ENCODE measurements at places on chromosomes 3 and 15.
A peak's percentile ranks its signal among the peaks of the same experiment; 100 is the strongest.

GRCh38 chr3:48367201-48367600 is 4.8 kb upstream of the FBXW12 start:
- DNase-seq, result no peak

DNA sequence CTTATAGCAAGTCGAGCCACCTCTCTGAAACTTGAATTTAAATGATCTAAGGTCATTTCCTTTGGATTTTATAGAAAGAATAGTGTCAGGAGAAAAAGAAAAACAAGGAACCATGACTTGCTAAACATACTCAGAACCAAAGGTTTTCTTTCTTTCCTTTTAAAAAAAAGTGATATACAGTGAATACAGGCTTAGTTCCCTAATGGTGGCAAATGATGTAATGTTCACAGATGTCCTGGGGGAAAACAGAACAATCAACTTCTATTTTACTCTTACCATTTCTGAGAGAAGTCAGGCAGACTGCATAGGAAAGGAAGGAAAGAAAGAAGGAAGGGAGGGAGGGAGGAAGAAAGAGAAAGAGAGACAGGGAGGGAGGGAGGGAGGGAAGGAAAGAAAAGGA is 56.5 kb downstream of the ST6GAL1 start:
- no peak for DNase-seq

DNA sequence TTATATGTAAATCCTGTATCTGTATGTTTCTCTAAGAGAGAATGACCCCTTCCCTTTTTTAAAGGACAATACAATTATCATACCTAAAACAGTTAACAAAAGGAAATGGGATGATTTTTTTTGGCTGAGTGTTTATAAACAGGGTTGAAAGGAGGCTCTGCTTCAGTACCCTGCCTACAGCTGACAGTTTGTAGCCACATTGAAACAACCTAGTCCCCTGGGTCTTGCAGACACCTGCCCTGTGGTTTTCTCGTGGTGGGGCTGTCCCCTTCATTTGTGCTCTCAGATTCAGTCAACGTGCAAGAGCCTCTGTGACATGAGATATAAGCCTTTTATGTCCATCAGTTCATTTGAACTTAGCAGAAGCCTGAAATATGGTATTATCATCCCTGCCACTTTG is 2.3 kb upstream of the HMCES start:
- peak; percentile 36 for DNase-seq

- DNase-seq, result no peak
Measured at GRCh38 chr3:113174304-113174703, 37.1 kb upstream of the BOC start.

DNA sequence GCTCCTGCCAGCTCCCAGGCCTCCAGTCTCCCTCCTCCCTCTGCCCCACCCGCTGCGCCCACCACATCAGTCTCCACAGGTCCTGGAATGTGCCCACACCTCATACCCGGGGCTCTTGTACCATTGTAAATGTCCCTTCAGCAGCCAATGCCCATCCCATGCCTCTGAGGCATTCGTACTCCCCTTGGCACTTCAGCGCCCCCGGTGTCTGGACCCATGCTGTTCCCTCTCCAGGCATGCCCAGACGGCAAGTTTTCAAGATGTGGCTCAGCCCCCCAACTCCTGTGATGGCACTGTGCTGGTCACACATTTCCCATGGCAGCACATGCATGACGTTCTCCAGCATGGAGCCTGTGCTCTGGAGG is 13.3 kb downstream of the PLXND1 start:
- DNase-seq, result no peak

GRCh38 chr3:58005669-58006068 is 2.6 kb upstream of the FLNB start:
- no peak for DNase-seq

- DNase-seq, result no peak
Measured at GRCh38 chr3:81393251-81393650, 368.2 kb downstream of the GBE1 start.

GRCh38 chr15:62649793-62650420 is 392.6 kb upstream of the TPM1 start:
- no peak for DNase-seq

- no peak for DNase-seq
Measured at GRCh38 chr3:187507905-187508304, 139.7 kb downstream of the RTP4 start.

DNA sequence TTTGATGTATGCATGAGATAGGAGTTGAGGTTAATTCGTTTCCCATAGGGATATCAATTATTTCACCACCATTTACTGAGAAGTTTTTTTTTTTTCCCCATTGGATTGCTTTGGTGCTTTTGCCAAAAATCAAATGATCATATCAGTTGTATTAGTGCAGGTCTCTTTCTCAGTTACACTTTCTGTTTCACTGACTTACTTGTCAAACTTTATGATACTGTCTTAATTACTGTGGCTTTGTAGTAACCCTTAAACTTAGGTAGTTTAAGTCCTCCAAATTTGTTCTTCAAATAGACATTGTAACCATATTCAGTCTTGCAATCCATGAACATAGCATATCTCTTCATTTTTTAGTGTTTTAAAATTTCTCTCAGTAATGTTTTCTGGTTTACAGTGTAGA is 259.9 kb upstream of the SLCO3A1 start:
- no peak for DNase-seq

DNA sequence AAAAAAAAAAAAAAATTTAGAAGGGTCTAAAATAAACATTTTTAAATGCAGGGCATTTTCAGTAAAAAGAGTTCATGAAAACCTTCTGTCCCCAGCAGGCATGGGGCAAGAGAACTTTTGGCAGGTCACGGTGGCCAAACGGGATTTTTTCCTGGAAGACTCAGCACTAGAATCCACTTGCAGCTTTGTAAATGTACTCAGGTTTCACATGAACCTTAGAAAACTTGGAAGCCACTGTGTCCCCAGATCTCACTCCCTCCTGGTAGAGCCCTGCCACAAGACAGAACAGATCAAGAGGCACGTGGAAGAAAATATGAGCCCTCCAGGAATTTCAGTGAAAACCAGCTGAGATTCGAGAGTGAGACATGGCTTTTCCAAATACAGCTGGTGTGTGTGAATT is 2.1 kb upstream of the GNB5 start:
- no peak for DNase-seq

DNA sequence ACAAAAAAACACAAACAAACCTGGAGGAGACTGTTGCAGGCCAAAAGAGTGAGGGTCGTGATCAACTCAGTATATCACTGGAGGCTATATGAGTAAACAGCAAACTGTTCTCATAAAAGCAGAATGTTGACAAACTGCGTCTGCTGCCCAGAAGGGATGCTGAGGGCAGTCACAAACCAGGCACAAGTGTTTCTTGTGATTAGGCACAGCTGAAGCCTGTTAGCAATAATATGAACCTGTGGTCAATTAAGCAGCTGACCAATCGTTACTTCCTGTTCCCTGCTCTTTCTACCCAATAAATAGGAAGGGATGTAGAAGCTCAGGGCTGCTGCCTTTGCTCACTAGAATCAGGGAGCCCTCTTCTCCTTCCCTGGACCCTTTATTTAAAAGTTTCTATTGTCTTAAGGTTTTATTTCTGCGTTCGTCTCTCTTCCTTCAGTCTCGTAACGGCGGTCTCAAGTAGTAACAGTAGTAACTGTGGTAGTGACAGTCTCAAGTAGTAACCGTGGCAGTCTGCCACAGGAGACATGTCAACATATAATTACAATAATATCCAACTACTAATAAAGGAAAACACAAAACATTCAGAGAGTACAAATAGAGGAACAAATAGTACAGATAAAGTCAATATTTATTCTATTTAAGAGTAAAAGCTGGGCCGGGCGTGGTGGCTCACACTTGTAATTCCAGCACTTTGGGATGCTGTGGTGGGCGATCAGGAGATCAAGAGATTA is 698.4 kb upstream of the CCDC54 start:
- DNase-seq, result no peak

- no peak for DNase-seq
Measured at GRCh38 chr3:142778541-142778940, 54.7 kb downstream of the TRPC1 start.

GRCh38 chr3:16911916-16912315 is 27.2 kb downstream of the PLCL2 start:
- DNase-seq, result no peak

DNA sequence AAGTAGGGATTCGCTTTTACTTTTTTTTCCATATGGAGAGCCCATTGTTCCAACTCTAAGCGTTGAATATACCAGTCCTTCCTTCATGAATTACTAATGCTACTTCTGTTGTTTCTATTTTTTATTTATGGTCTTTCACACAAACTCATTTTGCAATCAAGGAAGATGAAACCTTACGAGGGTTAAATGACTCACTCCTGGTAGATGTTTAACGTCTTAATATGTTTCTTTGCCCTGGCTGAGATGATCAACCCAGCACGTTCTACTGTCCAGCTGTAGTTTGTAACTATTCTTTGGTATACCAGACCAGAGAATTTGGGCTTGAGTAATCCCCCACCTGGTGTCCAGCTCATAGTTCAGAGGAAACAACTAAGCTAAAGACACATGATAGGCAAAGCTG is 23.1 kb downstream of the CDCP1 start:
- DNase-seq, result no peak

- no peak for DNase-seq
Measured at GRCh38 chr3:110344897-110345767, 726.5 kb upstream of the NECTIN3 start.

DNA sequence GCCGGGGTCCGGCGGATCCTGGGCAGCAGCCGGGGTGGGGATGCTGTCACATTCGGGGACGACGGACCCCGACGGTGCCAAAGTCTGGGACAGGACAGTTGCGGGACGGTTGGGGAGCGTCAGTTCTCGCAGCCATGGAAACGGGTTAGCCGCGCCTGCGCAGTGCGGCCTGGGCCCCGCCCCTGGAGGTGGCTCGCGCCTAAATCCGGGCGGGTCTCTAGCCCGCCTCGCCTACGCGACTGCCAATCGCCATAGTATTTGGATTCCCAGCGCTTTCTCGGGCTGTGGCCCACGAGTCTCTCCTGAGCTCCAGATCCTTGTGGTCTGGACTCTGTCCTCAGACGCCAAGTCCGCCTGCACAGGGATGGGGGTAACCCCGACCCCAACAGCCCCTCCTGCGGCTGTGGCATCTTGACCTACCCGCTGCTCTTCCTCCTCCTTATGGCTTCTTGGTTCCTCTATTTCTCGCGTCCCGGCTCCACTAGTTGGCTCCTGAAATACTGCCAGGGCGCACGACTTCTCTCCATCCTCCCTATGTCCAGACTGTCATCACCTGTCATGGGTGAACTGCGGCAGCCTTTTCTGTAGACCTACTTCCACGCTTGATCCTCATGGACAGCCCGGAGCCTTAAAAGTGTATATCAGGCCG is at the start of gene ZMYND10:
TSS of gene ZMYND10 (minus strand) at position 147 of the 649 bp plus-strand sequence. CDS start 153 bp downstream, outside the sequence.
- DNase-seq, result peak; percentile 95

DNA sequence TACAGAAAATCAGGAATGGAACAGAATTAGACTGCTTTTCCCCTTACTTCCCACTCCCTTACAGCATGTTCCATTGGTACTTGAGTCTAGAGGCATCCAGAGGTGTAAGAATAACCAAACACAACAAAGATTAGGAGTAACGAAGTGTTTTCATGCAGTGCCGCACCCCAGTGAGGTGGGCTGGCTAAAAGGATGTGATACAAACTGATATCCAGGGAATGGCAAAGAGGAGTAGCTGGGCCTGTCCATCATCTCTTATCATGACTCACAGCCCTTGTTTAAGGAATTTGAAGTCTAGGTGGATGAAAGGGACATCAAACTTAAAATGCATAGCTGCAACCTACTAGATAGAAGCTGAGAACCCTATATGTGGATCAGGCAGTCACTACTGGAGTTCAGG is 16.4 kb downstream of the SCG5 start:
- no peak for DNase-seq

DNA sequence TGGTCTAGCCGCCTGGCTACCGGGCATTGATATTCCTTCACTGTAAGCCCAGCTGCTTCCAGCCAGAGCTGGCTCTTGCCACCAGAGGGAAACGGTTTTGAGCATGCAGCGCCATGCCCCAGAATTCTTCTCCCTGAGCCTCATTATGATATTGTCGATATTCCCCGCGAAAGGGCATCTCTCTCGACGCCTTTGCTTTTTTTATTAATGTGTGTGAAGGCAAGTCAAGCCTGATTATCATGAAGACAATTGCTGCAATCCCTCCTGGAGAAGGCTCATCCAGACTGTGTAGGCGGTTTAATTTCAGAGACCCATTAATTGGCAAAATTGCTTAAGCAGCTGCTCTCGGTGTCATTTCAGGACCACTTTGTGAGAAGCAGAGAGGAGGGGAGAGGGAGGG is 321.2 kb upstream of the TLE3 start:
- DNase-seq, result no peak

DNA sequence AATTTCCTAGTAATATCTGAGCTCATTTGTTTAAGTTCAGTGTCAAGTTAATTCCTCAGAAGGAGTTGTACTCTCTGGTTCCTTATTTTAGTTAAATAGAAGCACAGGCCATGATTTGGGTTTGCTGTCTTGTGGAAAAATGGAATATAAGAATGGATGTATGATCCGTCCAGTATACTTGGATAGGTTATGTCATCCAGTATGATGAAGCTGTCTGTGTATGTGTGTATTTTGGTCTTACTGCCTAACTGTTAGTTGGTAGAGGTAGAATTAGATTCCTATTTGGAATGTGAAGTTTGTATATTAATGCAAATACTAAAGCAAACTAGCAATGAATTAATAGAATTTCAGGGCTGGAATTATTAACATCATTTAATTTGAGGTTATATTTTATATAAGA is 7.9 kb downstream of the KBTBD8 start:
- DNase-seq, result no peak

GRCh38 chr3:98329392-98330124 is 24.1 kb upstream of the OR5K4 start:
- peak; percentile 26 for DNase-seq

DNA sequence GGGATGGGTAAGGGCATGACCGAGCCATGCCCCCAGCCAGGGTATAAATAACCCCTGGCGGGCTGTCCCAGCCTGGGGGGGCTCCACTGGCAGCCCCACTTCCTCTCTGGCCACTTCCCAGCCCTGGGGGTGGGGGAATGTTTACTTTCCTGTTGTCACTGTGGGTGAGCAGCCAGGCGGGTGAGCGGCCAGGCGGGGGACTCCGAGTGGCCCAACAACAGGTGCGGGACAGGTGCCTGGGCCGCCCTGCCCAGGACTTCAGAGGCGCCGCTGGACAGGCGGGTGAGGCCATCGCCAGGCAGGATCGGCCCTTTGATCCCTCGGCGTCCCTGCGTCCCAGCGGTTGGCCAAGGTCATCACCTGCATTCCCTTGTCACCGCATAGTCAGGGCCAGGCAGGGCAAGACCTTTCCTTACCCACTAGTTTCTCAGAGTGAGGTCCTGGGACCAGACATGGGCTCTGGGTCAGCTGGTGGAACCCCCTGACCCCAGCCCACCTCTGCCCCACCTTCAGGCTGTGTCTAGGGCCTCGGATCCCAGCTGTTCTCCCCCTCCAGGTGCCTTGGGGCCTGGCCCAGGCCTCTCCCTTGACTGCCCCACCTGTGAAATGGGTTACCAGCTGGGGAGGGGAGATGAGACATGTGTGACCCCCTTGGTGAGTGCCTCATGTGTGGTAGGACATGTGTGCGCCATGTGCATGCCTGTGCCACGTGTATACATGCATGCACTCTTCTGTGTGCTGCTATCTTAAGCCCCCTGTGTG is 16.6 kb downstream of the SEMA3F start:
- DNase-seq, result no peak

DNA sequence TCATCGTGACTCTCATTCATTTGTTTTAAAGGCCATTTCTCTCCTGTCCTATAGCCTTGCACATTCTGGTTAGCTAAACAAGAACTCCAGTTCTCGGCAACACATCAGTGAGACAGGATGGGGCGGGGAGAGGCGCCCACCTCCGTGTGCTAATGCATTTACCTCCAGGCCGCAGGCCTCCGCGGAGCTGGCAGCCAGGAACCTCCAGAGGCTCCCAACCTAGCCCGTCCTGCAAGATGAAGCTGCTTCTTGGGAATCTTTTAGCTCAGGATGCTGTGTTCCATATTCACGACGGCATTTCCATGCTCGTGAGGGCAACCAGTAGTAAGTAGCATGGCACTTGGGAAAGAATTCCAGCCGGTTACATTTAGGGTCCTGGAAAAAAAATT is 47.9 kb downstream of the RGMA start:
- DNase-seq, result no peak
